Thoracic aorta endothelial cell (primary cell): ENCODE measurements at places on chromosomes 5 and 9. TPM values are rescaled to one million over a fixed set of nuclear protein-coding genes. Genes with fewer than 3 reads are reported as not detected.

Gene WNK2
- total RNA-seq = under 0.01 and 0.07 TPM in 2 replicates

Gene CDC23
- total RNA-seq = 45.1 and 48.4 TPM in 2 replicates

Gene PCDHGA7
- total RNA-seq = 0.65 and 2.0 TPM in 2 replicates

Gene CATSPER3
- not detected in 2 replicates for total RNA-seq
